ENCODE measurements at places on chromosomes 12 and 14.

- peak; percentile 21 for DNase-seq
Observed at GRCh38 chr12:85627584-85627983, 208.6 kb downstream of the RASSF9 start.

GRCh38 chr12:67813456-67813904 lies 164.9 kb downstream of the DYRK2 start:
- no peak for DNase-seq

- no peak for DNase-seq
Observed at GRCh38 chr14:101028971-101029667, 125.6 kb upstream of the RTL1 start.

GRCh38 chr12:14846042-14846587 lies 2.8 kb upstream of the ART4 start:
- DNase-seq: no peak

GRCh38 chr12:27554421-27555186 lies 30.6 kb downstream of the PPFIBP1 start:
- no peak for DNase-seq

DNA sequence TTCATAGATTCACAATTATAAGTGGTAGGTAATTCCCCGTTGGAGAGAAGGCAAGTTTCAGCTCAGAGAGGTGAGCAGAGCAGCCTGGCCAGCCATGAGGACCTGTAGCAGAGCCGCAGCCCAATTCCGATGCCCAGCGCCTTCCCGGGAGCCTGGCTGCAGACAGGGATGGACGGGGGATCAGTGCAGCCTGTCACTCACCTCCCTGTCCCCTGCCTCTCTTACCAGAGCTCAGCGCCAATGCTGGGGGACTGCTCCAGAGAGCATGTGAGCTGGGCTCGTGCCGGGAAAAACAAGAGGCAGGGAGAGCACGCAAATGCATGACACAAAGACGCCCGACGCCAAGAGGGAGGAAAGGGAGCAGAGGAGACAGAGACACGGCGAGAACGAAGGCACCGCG lies 231.9 kb downstream of the BCL11B start:
- DNase-seq: no peak

GRCh38 chr12:113449839-113450238 lies 21.8 kb downstream of the LHX5 start:
- DNase-seq: no peak

DNA sequence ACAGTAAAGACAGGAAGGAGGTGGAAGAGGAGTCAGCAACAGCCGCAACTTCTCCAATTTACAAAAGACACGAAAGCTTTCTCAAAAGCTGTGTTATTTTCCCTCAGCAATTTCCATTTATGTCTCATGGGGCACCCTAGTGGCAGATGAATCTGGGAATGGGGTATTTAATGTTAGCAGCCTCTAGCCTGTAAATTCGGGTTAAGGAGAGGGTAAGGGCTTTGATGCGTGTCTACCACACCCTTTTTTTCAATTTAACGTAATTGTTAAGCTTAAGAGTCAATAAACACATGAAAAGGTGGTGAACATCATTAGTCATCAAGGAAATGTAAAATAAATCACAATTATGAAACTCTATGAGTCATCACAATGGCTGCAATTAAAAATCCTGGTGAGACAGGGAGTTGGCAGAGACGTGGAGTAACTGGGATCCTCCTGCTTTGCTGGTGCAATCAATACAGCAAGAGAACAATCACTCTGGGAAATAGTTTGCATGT lies 986.4 kb downstream of the AACS start:
- DNase-seq: no peak
